Inflammatory macrophage treated with lipopolysaccharide for 1 hour (primary cell): ENCODE measurements at places on chromosomes 16 and 17.

DNA sequence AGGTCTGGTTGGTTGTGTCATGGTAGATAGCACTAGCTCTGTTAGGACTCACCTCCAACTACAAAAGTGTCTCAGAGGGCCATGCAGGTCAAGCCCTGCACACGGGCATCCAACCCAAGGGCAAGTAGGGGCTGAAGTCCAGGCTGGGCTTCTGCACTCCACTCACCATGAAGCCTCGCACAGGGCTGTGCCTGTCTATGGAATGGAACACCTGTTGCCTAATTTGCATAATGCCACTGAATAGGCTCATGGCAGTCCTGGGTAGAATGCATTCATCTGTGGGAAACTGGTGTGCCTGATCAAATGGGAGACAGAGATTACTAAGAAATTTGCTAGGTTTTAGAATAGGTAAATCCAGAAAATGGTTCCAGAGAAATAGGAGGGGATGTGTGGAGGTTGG is 8.0 kb upstream of the AKAP1 start:
- DNase-seq, result no peak

GRCh38 chr16:1784977-1785845 is 2.5 kb downstream of the NUBP2 start:
- no peak for DNase-seq

GRCh38 chr16:68086336-68086841 is 1.2 kb downstream of the NFATC3 start:
- DNase-seq, result peak; percentile 40

- no peak for DNase-seq
Observed at GRCh38 chr17:56994009-56994792, 16.3 kb downstream of the SCPEP1 start.

GRCh38 chr17:61221181-61221580 is 178.5 kb upstream of the TBX2 start:
- DNase-seq, result no peak

- peak; percentile 86 for DNase-seq
Observed at GRCh38 chr17:81916234-81917001, 1.6 kb downstream of the SIRT7 start.

- DNase-seq, result no peak
Observed at GRCh38 chr17:51434434-51435170, 174.3 kb downstream of the UTP18 start.

DNA sequence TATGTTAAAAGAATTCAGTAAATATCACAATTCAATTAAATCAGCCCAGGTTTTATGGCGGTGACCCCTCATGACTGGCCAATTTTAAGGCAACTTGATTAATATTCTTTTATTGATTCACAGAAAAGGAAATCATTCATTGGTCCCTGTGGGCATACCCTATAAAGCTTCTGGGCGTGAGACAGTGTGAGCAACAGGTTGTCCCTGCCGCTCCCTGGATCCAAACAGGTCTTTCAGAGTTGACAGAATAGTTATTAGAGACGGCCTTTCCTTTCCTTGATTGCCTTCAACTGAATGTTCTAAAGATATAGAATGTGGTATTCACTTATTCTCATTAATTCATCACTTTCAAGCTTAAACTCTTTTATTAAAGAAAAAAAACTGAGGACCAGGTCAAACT is 433.9 kb downstream of the KCNJ2 start:
- DNase-seq, result no peak

DNA sequence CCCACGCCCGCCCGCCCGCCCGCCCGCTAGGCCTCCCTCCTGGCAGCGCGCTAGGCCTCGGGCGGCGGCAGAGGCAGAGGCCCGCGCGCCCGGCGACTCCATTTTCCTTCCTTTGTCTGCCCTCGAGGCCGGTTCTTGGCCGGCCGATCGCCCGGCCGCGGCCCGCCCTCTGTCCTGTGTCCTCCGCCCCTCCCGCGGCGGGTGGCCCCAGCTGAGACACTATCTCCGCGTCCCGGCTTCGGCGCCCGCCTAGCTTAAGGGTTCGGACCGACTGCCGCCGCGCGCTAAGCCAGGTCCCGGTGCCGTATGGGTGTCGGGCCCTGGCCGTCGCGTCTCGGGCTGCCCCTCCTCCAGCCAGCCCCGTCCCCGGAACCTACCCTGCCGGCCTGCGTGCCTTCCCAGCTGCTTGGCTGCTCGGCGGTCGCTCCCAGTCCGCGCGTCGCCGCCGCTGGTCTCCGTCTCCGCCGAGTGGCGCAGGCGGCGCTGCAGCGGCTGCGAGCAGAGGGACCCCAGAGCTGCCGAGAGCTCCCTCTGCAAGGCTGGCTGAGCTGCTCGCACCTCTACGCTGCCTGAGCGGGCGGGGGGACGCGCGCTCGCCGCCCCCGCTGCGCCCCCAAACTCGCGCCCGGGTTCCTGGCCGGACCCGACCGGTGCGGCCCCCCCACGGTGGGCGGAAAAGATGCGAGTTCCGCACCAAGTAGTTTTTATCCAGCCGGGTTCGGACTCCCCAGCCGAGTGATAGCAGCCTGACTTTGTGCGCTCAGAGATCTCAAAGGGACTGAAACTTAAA is 787 bp downstream of the CTCF start:
- peak; percentile 30 for DNase-seq

- DNase-seq, result no peak
Observed at GRCh38 chr17:45170280-45170930, 8.7 kb downstream of the HEXIM2 start.

DNA sequence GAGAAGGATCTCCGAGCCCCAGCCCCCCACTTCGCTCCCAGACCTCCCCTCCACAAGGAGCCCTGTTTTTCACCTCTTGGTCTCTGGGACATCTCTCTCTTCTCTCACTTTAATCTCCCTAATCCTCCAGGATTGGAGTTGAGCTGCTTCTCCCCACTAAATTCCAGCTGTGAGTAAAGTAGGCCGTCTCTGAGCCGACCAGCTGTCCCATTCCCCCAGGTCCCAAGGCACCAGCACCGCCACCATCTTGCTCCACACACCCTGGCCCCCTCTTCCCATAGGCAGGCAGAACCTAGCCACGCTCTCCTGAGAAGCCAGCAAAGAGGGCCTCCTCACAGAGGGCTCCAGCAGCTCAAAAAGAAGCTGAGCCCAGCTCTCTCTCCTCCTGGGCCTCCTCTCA is 878 bp downstream of the DLG4 start:
- no peak for DNase-seq

- DNase-seq, result no peak
Observed at GRCh38 chr17:75625813-75626486, 7.3 kb upstream of the SMIM5 start.
